ENCODE measurements at places on chromosomes 4 and X.

DNA sequence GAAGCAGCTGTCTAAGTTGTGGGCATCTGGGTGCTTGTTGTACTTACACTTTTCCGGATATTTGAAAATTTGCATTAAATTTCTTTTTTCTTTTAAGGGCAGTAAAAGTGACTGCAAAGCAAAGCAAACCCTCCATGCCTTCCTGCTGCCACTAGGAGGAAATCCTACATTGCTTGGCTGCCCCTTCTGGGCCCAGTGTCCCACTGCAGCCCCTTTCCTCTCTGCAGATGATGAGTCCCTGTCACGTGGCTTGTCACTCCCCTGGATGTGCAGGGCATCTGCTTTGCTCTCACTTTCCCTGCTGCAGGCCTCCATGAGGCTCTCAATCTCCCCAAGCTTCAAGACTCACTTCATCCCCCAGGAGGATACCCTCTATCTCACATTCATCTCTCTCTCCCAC, 12.7 kb downstream of the TSR2 start:
- peak; percentile 86 for ATAC-seq

DNA sequence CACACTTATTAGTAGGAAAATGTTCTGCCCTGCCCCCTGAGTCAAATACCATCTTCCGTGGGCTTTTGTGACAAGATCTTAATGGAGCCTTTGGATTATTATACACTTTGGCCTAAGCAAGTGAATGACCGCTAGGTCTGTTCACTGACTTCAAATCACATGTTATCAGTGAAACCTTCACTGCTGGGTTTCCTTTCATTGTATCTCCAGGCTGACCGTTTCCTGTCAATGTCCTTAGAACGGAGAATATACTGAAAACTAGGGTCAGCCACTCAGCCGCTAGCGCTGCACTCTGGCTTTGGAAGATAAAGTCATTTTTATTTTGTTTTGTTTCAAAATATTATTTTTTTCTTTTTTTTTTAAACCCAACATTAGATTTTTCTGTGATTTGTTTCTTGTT, 107.0 kb upstream of the TLL1 start:
- no peak for ATAC-seq

DNA sequence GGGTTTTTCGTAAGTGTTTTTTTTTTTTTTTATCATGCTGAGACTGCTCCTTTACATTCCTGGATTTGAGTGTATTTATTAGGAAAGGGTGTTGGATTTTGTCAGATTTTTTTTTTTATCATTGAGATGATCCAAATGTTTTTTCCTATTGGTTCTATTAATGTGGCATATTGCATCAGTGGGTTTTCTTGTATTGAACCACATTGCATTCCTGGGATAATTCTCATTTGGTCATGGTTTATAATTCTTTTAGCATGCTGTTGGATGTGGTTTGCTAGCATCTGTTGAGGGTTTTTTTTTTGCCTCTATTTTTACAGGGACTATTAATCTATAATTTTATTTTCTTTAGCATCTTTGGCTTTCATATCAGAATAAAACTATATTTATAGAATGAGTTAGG, 28.8 kb downstream of the COL4A5 start:
- ATAC-seq, result no peak

DNA sequence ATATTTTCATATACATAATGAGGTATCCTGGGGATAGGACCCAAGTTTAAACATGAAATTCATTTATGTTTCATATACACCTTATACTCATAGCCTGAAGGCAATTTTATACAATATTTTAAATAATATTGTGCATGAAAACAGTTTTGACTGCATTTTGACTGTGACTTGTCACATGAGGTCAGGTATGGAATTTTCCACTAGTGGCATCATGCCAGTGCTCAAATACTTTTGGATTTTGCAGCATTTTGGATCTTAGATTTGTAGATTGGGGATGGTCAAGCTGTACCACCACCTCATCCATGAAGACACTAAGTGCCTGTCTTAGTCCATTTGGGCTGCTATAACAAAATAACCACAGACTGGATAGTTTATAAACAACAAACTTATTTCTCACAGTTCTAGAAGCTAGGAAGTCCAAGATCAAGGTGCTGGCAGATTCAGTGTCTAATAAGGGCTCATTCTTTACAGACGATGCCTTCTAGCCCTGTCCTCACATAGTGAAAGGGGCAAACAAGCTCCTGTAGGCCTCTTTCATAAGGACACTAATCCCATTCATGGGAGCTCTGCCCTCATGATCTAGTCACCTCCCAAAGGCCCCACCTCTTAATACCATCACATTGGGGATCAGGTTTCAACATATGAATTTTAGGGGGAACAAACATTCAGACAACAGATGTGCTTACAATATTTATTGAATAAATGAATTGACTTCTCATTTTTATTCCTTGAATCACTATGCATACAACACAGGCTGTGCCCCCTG, 9.4 kb downstream of the NUDT6 start:
- ATAC-seq, result no peak

- ATAC-seq, result peak; percentile 41
These were observed 140.4 kb downstream of the SLC10A7 start for GRCh38 chr4:146381263-146381872.
